ENCODE measurements at places on chromosomes 7 and 10. TPM values are rescaled to one million over a fixed set of nuclear protein-coding genes. Genes with fewer than 3 reads are reported as not detected.

DNA sequence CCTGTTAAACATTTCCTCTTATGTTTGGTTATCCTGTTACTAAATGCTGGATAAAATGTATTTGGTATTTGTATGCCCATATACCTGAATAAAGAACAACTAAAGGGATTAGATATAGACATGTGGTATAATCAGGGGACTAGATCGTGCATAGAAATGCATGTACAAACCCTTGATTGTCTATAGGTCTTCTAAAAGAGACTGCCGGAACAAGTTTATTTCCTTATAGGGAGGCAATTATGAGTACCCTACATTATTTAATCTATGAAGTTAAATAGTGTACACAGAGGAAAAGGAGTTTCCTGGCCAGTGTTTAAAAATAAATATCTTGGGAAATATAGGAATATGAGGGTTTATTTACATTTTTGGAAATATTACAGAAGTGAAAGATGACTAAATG lies 44.6 kb downstream of the CCSER2 start:
- no peak overlapping the region for H3K27ac ChIP-seq
- H3K36me3 ChIP-seq: peaks cover 57% of the 10 kb centered on the region
- no peak overlapping the region for H3K4me3 ChIP-seq
- DNase-seq: no peak

DNA sequence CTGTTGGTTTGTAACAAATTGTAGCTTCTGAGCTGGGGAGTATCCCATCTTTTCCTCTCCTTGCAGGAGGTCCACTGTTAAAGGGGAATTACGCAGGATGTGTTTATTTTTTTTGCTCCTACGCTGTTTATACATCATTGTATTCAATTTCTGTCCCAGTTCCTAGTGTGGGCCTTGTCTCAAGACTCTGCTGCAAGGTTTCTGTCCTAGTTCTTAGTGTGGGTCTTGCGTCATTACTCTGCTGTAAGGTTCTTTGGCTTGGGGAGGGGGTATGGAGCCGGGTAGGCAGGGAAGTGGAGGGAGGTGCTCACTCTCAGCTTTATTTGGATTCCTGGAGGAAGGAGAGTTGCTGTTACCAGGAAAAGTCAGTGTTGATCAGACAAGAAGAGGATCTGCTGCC lies 64.0 kb upstream of the TRIM8 start:
- no peak for DNase-seq
- no peaks in the 10 kb centered on the region for H3K4me1 ChIP-seq
- H3K36me3 ChIP-seq: no peaks in the 10 kb centered on the region
- H3K27me3 ChIP-seq: no peaks in the 10 kb centered on the region
- no peak overlapping the region for H3K27ac ChIP-seq

DNA sequence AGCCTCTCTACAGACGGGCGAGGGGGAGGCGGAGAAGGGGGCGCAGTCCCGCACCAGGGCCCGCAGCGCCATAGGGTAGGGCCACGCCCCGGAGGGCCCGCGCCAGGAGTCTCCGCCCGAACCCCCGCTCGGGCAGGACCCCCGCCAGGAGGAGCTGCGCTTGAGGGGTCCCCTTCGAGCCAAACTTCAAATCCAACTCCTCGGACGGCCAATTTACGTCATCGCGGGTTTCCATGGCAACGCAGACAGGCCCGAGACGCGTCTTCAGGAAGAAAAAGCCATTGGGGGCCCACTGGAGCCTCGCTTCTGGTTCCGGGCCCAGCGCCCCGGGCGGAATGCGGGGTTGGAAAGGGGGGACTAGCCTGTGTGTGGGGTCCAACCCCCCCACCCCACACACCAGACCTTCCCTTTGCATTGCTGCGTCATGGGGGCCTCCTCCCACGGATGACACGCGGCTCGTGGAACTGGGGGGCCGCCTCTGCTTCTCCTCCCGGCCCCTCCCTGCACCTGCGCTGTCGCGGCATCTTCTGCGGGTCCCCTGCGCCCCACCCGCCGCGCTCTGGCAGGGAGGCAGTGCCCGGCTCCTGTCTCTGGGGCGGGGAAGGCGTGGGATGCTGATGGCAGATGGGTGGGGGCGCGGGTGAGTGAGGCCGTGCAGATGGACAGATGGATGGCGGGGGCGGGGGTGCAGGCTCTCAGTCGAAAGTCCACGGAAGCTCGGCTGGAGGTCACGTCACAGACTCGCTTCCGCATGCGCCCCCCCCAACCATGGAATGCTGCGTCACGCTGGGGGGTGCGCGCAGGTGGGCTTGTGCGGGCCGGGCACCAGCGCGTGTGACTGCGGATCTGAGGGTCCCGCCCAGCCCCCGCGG lies 1.2 kb downstream of the CALY start:
- H3K27me3 ChIP-seq: peaks cover 7% of the 10 kb centered on the region
- no peaks in the 10 kb centered on the region for H3K36me3 ChIP-seq
- peak overlapping the region; percentile 65 for H3K4me3 ChIP-seq
- no peak overlapping the region for H3K27ac ChIP-seq
- peak; percentile 54 for DNase-seq
- peaks cover 6% of the 10 kb centered on the region for H3K4me1 ChIP-seq

DNA sequence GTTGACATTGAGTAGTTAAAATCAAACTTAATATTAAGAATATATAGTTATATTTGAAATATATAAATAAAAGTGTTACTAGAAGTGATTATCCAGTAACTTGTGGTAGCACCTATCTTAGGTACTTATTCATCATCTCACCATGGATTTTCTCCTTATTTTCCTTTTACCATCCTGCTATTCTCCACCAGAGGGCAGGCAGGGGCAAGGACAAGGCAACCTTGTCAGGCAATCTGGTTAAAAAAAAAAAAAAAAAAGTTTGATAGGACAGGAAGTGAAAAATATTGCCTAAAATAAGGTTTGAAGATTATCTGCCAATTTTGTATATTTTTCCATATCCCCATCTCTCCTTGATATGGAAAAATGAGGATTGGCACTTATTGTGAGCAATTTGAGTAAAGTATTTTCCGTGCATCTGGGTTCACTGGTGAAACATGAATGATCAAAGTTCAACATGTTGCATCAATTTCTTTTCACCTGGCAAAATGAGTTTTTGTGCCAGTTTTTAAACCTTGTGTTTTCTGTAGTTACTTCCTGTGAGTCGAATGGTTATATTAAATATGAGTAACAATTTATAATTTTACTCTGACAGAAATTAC lies 256.7 kb downstream of the AGMO start:
- no peaks in the 10 kb centered on the region for H3K36me3 ChIP-seq
- no peak overlapping the region for H3K4me3 ChIP-seq
- no peaks in the 10 kb centered on the region for H3K27me3 ChIP-seq
- no peak overlapping the region for H3K27ac ChIP-seq
- DNase-seq: no peak

- no peak for DNase-seq
- H3K4me1 ChIP-seq: no peaks in the 10 kb centered on the region
- H3K27ac ChIP-seq: no peak overlapping the region
Measured at GRCh38 chr10:79162861-79163665, 94.3 kb downstream of the ZMIZ1 start.

DNA sequence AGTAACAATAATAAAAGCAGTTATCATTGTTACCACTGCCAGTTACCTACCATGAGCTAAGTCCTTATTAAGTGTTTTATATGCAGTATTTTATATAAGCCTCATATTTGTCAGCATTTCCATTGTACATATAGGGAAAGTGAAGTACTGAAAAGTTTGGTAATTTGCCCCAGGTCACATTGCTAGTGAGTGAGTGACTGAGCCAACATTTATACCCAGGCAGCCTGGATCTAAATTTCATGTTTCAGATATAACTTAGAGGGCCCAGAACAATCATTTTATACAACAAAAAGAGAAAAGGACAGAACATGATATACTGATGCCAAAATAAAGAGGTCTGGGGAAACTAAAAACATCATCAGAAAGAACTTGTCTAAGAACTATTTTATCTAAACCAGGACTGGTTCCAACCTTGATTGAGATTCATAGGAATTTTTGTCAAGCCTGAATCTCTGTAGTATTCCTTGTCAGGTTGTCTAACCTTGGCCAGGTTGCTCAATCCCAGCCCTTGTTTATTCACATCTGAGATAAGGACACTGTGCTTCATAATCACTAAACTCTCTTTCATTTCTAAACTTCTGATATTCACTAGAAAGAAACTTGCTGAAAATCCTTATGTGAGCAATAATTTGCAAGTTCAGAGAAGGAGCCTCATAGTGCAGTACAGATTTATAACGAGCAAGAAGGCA lies 308.2 kb downstream of the IPMK start:
- no peak overlapping the region for H3K27ac ChIP-seq
- H3K36me3 ChIP-seq: no peaks in the 10 kb centered on the region
- DNase-seq: no peak
- no peaks in the 10 kb centered on the region for H3K4me1 ChIP-seq
- H3K4me3 ChIP-seq: no peak overlapping the region

GRCh38 chr7:3695602-3696001 lies 394.6 kb downstream of the SDK1 start:
- no peak overlapping the region for H3K4me3 ChIP-seq
- no peaks in the 10 kb centered on the region for H3K4me1 ChIP-seq
- no peak for DNase-seq
- peaks cover 4% of the 10 kb centered on the region for H3K27me3 ChIP-seq
- H3K27ac ChIP-seq: no peak overlapping the region

DNA sequence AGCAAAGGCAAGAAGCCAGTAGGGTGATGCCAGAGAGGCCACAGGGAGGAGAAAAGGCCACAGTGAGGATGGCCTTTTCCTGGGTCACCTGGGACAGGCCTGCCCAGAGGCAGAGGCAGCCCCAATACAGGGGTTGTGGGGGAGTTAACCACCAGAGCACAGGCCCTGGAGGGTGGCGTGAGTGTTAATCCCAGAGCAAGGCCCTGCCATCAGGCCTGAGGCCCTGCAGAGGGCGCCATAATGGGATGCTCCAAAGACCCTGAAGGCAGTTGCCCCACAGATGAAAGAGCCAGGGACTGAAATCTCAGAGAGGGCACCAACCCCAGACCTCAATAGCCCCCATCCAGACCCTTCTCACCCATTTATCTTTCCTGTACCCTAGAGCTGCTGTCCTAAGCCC lies 23.9 kb downstream of the SLC13A4 start:
- no peak overlapping the region for H3K4me3 ChIP-seq
- H3K4me1 ChIP-seq: no peaks in the 10 kb centered on the region
- H3K36me3 ChIP-seq: peaks cover 3% of the 10 kb centered on the region

DNA sequence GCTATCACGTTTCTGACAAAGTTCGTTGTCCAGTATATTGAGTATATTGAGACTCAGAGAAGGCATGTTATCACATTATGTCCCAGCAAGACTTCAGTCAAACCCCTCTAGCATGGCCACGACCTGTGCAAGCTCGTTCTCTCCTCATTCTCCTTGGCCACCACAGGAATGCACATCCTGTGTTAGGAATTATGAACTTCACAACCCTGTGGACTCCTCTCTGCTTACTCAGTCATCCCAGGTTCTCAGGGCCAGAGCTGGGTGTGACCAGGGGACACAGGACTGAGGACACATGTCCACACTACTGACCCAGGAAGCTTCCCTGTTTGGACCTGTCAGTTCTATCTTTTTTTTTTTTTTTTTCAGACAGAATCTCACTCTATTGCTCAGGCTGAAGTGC lies 4.4 kb downstream of the SH2D4B start:
- H3K36me3 ChIP-seq: no peaks in the 10 kb centered on the region
- H3K27me3 ChIP-seq: peaks cover 1% of the 10 kb centered on the region
- peaks cover 42% of the 10 kb centered on the region for H3K4me1 ChIP-seq
- H3K27ac ChIP-seq: peak overlapping the region; percentile 87

- DNase-seq: no peak
- H3K36me3 ChIP-seq: no peaks in the 10 kb centered on the region
- H3K27me3 ChIP-seq: peaks cover 56% of the 10 kb centered on the region
- peaks cover 18% of the 10 kb centered on the region for H3K4me1 ChIP-seq
Measured at GRCh38 chr7:45921699-45922519, 837 bp upstream of the IGFBP3 start.

DNA sequence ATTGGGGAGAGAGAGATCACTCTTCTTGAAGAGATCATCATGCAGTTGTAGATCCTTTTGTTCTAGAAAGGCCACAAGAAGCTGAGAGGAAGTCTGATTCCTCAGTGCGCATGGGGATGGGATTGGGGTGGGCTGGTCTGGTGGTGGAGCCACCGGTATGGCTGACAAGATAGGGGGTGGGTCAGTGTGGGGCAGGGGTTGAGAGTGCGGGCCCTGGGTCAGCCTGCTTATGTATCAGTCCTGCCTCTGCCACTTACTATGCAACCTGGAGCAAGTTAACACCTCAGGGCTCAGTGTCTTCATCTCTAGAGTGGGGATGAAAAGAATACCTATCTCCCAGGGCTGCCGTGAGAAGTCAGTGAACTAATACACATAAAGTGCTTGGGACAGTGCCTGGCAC lies 8.0 kb downstream of the SMARCD3 start:
- H3K4me3 ChIP-seq: no peak overlapping the region
- H3K36me3 ChIP-seq: peaks cover 30% of the 10 kb centered on the region
- no peak overlapping the region for H3K27ac ChIP-seq
- peaks cover 6% of the 10 kb centered on the region for H3K27me3 ChIP-seq
- H3K4me1 ChIP-seq: peaks cover 27% of the 10 kb centered on the region

DNA sequence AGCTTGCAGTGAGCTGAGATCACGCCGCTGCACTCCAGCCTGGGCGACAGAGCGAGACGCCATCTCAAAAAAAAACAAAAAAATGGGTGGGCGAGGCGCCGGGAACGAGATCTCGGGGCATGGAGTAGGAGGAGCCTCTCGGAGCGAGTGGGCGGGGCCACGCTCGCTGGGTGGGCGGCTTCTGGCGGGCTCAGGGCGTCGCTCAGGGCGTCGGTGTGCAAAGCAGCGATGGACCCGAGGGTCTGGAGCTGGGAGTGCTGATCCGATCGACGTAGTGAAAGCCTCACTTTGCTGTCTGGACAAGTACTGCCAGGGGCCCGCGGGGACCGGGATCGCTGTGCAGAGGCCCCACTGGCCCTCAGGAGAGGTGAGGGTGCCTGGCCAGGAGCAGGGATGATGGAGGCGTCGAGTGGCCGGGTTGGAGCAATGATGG lies 22.6 kb upstream of the AMZ1 start:
- peaks cover 11% of the 10 kb centered on the region for H3K27me3 ChIP-seq
- peaks cover 9% of the 10 kb centered on the region for H3K36me3 ChIP-seq
- no peak overlapping the region for H3K27ac ChIP-seq
- H3K4me1 ChIP-seq: no peaks in the 10 kb centered on the region

- no peaks in the 10 kb centered on the region for H3K36me3 ChIP-seq
- H3K4me3 ChIP-seq: no peak overlapping the region
- no peaks in the 10 kb centered on the region for H3K4me1 ChIP-seq
- DNase-seq: no peak
Measured at GRCh38 chr10:88546497-88546896, 36.6 kb downstream of the RNLS start.

The EN2 gene
- not detected for total RNA-seq

The TAS2R41 gene
- not detected for total RNA-seq

The PKD1L1 gene
- 0.40 TPM for total RNA-seq

The MYL7 gene
- total RNA-seq: not detected

The PSD gene
- 1.4 TPM for total RNA-seq

The MRLN gene
- total RNA-seq: not detected
